ENCODE measurements at places on chromosomes 5 and 9.

- DNase-seq = no peak
Measured at GRCh38 chr9:108645520-108645919, 210.3 kb downstream of the ACTL7B start.

DNA sequence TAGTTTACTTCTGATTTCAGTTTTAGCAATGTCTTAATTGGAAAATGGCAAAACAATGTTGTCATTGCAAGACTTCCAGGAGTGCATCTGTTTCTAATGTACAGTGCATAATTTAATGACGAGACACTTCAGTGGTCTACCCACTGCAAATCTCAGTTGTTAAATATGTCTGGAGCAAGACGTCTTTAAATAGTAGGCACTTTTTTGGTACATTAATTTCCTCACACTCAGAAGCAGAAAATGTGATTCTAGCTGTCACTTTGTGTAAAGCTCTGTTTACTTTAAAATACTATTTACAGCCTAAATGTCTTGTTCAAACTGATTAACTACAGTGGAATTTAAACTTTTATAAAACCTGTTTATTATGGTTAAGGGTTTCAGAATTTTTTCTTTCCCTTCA is 815.5 kb downstream of the TLE1 start:
- no peak for DNase-seq

DNA sequence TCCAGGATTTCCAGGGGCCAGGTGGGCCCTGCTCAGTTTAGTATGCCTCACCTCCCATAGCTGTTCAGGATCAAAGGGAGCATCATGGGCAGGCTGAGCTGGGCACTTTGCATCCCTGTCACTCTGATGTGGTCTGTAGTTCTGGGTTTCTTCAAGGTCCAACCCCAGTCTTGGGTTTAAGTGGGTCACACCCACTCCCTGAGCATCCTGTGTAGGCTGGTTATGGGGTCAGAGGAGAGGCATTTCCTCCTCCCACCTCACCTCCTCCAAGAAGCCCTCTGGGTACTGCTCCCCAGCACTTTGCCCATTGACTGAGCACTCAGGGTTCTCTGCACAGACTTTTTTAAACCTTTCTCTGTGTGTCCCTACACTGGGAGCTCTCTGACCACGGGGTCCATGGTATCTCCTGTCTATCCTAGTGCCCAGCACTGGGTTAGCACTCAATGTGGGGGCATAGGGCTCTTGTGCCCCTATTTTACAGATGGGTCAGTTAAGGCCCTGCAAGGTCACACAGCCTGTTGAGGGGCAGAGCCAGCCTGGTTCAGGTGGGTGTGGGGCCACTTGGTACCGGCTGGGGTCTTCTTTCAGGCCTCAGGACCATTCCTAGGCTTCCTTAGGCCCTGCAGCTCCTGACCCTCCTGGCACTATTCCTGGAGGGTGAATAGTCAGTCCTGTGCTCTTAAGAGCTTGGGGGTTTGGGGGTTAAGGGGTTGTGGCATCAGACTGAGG is 19.0 kb downstream of the CXXC5 start:
- no peak for DNase-seq

DNA sequence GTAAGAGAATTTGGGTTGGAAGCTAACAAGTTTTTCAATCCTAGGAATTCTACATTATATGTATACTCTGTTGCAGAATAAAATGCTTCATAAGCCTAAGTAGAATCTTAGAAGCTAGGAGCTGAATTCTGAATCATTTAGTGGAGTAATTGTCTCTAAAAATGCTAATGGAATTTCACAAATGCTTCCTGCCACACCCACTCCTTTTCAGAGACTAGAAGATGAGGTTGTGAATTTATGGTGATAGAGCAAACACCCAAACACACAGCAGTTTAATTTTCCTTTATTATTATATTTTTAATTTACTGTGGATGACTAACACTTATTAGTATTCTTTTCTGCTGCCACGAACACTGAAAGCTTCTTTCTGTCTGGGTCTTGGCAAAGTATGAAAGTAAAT is 208.0 kb upstream of the PDE4D start:
- DNase-seq = no peak

DNA sequence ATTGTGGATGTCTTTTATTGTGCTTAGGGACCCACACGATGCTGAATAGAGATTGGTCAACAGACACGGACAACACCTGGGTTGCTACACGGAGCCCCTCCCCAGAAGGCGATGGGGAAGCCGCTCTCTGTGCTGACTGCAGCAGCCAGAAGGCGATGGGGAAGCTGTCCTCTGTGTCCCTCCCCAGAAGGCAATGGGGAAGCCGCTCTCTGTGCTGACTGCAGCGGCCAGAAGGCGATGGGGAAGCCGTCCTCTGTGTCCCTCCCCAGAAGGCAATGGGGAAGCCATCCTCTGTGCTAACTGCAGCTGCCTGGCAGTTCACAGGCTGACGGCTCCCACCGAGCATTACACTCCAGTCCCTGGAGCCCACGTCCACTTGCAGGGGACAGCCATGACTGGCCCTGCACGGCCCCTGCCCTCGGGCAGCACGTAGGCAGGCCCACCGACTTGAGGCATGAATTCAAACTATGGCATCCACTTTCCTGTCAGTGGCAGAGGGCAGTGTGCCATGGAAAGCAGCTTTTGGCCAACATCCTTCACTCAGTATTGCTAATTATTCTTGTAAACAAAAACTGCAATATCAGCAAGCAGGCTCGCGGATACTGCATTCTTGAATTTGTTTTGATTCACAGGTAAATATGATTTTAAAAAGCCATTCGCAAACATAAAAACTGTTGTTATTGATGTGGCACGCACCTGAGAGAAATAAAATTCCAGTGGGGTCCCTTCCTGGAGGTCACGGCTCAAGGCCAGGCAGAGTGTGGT is 48.1 kb upstream of the CLPTM1L start:
- no peak for DNase-seq

GRCh38 chr9:69898714-69899209 is 78.1 kb downstream of the CFAP95 start:
- DNase-seq = no peak

DNA sequence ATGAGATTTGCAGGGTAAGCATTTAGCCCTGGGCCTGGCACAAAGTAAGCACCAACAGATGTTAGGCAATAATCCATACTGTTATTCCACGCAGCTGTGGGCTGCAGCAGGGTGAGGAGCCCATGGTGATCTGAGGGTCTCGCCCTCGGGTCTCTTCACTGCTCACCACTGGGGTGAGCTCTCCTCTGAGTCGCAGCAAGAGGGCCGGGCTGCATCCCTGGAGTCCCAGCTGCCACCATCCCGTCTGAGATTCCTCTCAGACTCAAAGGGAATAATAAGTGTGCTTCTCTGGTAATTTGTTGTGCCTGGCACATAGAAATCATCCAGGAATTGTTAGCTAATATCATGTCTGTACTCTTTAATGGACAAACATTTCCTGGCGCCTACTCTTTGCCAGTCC is 6.9 kb downstream of the NKX2-5 start:
- DNase-seq = no peak

GRCh38 chr9:99387431-99387830 is 165.3 kb downstream of the SEC61B start:
- no peak for DNase-seq

DNA sequence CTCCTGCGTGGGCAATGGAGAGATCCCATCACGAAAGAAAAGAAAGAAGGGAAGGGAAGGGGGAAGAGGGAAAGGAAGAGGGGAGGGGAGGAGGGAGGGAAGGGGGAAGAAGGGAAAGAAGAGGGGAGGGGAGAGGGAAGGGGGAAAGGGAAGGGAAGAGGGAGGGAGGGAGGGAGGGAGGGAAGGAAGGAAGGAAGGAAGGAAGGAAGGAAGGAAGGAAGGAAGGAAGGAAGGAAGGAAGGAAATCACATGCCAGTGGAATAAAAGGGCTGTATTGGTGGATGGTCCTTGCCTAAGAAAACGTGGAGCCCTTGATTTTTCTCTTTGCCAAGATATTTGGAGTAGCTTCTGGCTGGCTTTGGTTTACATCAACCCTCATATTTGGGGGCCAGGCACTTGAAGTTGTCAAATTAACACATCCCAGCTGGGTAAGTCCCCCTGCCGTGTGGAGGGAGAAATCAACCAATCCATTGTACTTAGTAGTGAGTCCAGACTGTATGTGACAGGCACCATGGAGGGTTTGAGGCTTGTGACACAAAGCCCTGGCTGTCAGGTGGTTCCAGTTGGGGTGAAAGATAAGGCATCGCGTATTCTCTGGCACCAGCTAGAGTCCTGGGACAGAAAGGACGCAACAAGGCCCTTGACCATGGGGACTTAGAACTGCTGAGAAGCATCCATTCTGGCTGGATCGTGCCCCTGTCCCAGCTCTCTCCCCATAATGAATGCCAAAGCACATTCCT is 23.7 kb downstream of the IDNK start:
- no peak for DNase-seq

- DNase-seq = no peak
Measured at GRCh38 chr9:38047301-38048251, 21.5 kb downstream of the SHB start.

GRCh38 chr5:164475339-164475977 is 970.0 kb downstream of the MAT2B start:
- DNase-seq = no peak

DNA sequence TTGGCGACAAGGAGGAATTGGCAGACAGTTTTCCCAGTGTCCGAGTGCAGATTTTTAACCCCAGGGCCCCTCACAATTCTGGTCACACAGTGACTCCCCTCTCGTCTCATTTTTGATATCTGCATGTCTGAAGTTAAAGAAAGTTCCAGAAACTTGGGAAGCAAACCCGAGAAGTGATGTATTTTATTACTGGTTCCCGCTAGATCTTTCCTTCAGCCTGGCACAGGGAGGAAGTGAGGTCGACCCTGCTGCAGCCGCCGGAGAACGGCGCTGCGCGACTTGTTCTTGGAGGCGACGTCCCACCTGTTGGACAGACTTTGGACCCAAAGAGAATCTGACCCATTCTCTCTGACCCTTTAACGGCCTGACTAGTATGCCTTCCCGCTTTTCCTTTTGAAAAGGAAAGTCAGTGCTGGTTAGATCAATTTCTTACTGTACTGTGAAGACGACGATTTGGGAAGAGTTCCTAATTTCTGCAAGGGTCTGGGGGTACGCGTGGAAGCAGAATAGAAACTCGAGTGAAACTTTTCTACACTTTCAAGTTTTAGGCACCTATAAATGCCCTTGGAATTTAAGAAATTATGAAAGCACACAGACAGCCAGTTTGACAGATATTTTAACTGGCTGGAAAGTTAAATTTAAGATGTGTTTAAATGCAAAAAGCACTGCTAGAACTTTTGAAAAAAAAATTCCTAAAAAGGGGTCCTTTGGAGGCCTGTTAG is 744 bp downstream of the OTULIN start:
- DNase-seq = no peak

DNA sequence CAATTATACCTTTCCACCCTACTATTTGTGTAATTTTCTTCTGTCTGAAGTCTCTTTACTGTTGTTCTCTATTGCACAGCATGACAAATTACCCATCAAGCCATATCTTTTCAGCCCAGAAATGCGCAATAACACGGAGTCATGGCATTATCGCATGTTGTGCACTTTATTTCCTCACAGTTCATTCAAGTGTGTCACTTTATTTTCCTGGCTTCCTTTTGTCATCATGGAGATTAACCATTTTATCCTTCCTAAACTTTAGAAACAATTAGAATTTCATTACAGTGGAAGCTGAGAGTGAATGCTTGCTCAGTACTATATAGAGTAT is 41.3 kb upstream of the MEF2C start:
- DNase-seq = no peak

DNA sequence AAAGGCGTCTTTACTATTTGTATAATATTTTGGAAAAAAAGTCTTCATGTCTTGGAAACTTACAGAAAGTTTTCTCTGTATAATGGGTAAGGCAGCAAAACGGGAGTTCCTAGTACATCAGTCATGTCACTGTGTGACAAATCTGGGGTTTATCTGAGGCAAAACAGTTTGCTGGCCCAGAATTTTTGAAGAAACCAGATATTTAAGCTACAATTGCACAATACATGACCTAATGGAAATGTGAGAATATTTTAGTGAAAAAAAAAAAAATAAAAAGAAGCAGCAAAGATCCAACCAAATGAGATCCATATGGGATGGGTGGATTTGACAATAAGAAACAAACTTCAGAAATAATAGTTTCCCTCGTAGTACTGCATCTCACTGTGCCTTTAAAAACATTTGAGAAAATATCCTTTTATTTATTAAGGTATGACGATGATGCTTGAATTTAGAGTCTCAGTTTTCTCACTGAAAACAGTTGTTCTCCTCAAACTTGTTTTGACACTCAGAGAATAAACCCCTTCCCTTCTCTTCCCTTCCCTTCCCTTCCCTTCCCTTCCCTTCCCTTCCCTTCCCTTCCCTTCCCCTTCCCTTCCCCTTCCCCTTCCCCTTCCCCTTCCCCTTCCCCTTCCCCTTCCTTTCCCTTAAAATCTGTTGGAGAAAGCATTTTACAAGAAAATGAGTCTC is 180.5 kb upstream of the TUT7 start:
- no peak for DNase-seq

- no peak for DNase-seq
Measured at GRCh38 chr9:89606049-89606623, 1.3 kb downstream of the GADD45G start.

GRCh38 chr5:128083811-128084227 is 253 bp downstream of the SLC12A2 start:
- DNase-seq = no peak

DNA sequence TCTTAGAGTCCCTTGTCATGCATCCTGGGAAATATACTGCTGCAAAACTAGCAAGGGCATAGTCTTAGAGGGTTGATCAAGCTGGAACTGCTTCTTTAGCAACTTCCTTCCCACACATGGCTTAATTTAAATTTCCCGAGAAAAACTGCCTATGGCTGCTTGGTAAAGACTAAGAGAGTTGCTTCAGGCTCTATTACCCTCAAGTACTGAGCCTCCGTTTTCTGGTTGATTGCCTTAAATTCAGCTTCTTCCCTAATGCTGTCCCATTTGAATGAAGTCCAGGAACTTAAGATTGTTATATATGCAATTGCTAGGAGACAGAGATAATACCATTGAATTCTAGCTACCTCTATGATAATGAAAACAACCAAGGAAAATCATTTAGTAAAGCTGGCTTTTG is 385.7 kb upstream of the CYLC2 start:
- DNase-seq = no peak

GRCh38 chr5:177594071-177594470 is 2.1 kb downstream of the TMED9 start:
- no peak for DNase-seq

DNA sequence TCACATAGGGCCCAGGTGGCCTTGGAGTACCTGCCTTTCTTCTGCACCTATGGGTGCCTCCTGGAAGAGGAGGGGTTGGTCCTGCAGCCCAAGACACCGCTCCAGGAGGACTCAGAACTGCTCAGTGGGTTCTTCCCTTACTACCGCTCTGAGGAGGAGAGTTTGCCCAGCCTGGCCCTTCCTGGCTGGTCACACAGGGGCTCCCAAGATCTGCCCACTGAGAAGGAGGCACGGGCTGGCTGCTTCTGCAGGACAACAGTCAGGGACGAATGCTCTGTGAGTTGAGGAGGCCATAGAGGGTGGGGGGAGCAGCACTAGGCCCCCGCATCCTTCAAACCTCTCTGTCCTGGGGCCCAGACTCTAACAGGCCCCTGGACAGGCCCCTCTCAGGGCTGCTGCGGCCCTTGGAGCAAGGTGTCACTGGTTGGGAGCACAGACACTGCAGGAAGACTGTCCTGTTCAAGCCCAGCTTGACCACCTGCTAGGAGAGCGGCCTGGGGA is 9.9 kb upstream of the SLC25A48 start:
- DNase-seq = no peak

GRCh38 chr9:113530942-113531341 is 67.4 kb downstream of the RGS3 start:
- no peak for DNase-seq

- no peak for DNase-seq
Measured at GRCh38 chr5:585962-586628, 26.0 kb upstream of the CEP72 start.

Data from naive thymus-derived CD8-positive, alpha-beta T cell (primary cell).